ENCODE measurements at places on chromosomes 16 and 17. TPM values are rescaled to one million over a fixed set of nuclear protein-coding genes. Genes with fewer than 3 reads are reported as not detected.
A peak's percentile ranks its signal among the peaks of the same experiment; 100 is the strongest.

DNA sequence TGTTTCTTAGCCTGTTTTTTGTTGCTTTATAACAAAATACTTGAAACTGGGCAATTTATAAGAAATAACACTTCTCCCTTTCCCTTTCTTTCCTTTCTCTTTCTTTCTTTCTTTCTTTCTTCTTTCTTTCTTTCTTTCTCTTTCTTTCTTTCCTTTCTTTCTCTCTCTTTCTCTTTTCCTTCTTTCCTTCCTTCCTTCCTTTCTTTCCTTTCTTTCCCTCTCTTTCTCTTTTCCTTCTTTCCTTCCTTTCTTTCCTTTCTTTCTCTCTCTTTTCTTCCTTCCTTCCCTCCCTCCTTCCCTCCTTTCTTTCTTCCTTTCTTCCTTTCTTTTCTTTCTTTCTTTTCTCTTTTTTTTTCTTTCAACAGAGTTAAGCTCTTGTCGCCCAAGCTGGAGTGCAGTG, 27.8 kb downstream of the FAM20A start:
- no peak for DNase-seq

The AFMID gene
- total RNA-seq: 95.6 TPM

GRCh38 chr17:80365983-80366382, 49.0 kb upstream of the ENDOV start:
- peak; percentile 11 for DNase-seq

The IL17C gene
- not detected for total RNA-seq

The RNF167 gene
- total RNA-seq: 23.7 TPM

- DNase-seq: no peak
Observed at GRCh38 chr16:86783636-86784626, 205.6 kb downstream of the FOXL1 start.

GRCh38 chr17:36059406-36059805, 4.7 kb upstream of the CCL18 start:
- no peak for DNase-seq

The LIMD2 gene
- total RNA-seq: 46.5 TPM

DNA sequence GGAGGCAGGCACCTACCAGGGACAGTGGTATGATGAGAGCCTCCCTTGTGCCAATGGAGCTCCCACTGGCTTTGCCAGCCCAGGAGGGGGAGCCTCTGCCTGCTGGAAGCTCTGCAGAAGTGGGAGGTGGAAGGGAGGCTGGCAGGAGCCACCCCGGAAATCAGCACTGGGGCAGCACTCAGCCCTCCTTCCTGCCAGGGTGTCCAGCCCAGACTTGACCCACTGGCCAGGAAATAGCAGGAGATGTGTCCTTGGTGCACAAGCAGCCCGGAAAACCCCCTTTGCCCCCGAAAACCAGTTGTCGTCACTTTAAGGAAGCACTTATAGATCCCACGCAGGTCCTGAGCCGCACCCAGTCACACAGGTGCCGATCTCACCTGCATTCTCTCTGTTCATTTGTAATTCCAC, 49.3 kb upstream of the CACNG4 start:
- no peak for DNase-seq

DNA sequence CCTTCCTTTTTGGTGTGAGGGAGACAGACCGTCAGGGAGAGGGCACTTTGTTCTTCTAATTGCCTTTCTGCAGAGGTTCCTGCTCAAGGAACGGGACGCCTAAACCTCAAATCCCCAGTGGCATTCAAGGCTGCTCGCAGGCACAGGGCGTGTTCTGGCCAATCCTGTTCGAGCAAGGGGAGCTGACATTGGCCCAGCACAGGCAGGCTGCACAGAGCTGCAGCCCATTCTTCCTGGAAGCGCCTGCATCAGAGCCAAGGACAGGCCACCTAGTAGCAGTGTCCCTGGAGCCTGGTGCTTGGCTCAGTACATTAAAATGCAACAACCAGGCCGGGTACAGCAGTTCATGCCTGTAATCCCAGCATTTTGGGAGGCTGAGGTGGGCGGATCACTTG, 72.2 kb upstream of the CREBBP start:
- no peak for DNase-seq

GRCh38 chr16:86307514-86307903, 202.8 kb upstream of the FOXF1 start:
- DNase-seq: no peak

GRCh38 chr16:90031186-90031930, 12.1 kb upstream of the DBNDD1 start:
- DNase-seq: no peak

Data from dermis blood vessel endothelial cell (primary cell).